GM19239 (cell line): ENCODE measurements at places on chromosomes 12 and 14.

DNA sequence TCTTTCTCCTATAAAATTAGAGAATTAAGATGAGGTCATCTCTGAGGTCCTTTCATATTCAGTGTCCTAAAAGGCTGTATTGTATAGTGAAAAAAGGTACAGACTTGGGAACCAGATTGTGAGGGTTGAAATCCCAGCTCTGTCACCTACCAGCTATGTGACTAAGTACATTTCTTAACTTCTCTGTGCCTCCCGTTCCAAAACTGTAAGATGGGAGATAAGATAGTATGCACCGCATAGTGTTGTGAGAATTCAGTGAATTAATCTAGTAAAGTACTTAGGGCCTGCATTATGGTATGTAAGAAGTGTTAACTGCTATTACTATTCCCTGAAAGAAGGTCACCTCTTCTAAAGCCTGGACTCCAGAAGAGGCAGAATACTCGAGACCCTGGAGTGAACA lies 60.6 kb downstream of the GNG2 start:
- no peak for DNase-seq

GRCh38 chr12:88310666-88311065 lies 168.6 kb downstream of the TMTC3 start:
- no peak for DNase-seq

GRCh38 chr12:3073438-3074250 lies 3.5 kb upstream of the TSPAN9 start:
- peak; percentile 86 for DNase-seq

GRCh38 chr12:26978801-26979200 lies 35.4 kb downstream of the TM7SF3 start:
- no peak for DNase-seq

GRCh38 chr14:92890830-92891588 lies 31.9 kb upstream of the CHGA start:
- no peak for DNase-seq

DNA sequence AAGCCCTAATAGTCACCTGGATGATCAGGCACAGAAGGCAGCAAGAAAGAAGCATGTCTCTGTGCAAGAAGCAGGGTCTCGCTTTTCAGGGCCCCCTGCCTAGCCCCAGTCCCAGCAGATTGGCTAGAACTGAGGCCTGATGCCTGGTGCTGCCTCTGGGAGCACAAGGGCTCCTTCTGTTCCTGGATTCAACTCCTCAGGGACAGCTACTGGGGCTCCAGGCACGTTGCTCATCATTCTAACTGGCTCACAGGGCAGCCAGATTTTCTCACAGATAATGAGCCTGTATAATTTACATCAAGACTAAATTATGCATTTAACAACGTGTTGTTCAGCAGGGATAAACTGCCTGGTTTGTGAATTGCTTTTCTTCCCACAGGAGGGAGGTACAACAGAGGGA lies 106.5 kb upstream of the PLXNC1 start:
- no peak for DNase-seq

DNA sequence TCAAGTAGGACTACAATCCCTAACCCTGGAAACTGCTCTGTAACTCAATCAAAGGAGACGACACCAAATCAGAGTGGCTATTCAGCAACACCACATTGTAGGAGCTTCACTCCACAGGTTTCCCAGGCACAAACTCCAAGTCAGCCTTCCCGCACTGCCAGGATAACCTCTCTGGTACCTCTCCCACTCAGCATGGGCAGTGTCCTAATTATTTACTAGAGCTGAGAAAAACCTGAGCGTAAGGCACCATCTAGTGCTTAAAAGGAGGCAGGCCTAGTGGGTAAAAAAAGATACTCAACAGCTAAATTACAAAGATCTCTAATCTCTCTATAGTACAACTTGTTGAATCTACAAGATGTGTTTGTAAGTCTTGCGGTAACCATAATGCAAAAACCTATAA lies 36.1 kb downstream of the PARP11 start:
- DNase-seq, result no peak

- no peak for DNase-seq
These were observed 5.8 kb downstream of the MAX start for GRCh38 chr14:65096323-65097089.

- DNase-seq, result peak; percentile 44
These were observed 53.5 kb downstream of the PHLDA1 start for GRCh38 chr12:75977952-75978671.

DNA sequence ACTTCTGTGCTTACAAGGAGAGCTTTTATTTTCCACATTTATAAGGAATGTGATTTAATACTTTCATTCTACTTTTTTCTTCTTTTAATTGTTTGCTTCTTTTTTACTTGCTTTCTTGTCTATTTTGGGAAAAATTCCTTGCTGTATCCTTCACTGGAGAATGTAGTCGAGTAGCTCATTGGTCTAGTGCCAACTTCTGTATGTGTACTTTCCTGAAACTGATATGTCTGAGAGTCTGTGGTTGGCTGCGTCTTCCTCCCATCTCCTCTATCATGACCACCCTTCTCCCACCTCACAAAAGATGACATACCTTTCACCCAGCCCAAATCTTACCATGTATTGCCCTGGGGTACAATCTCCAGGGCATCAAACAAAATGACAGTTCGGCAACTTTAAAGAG lies 51.8 kb downstream of the MSRB3 start:
- DNase-seq, result no peak

DNA sequence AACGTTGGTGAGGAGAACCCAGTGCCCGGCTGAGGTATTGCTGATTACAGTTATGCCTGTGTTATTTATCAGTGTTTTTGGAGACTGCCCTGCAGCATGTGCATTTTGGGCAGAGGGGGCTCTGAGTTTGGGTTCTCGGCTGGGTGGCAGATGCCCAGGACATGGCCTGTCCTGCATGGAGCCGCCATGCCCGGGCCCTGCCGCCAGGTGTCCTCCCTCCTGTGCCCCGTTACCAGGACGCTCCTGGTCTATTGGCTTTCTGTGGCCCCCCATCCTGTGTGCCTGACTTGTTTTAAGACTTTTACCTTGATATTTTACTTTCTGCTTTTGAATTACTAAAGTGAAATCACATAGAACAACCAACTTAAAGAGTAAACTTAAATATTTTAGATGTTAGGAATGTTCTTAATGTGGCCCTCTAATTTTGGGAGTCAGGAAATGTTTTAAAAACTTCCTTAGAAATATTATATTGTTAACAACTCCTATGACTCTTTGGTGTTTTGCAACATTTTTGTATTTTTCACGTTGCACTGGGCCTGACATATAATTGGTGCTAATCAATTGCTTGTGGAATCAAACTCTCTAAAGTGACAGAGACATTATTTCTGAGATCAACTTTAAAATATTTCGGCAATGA lies 51.8 kb downstream of the PRIMA1 start:
- no peak for DNase-seq

DNA sequence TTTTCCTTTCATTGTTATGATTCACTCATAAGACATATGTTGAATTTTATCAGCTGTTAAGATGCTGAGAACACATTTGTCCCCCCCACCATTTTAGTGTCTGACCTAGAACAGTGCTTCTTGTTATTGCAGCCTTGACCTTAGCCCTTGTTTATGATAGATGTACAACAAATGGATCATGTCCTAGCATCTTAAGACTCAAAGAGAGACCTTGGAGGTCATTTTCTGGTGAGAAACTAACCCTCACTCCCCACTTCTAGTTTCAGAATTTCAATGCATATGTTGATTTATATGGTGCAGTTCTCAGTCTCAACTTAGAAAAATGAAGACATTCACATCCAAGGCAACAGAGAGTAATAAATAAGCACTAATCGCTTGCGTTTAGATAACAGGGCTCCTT lies 391.2 kb downstream of the AEBP2 start:
- no peak for DNase-seq

DNA sequence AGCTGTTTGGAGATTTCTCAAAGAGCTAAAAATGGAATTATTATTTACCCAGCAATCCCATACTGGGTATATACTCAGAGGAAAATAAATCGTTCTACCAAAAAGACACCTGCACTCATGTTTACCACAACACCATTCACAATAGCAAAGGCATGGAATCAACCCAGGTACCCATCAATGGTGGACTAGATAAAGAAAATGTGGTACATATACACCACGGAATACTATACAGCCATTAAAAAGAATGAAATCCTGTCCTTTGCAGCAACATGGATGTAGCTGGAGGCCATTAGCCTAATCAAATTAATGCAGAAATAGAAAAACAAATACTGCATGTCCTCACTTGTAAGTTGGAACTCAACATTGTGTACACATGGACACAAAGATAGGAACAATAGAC lies 37.9 kb downstream of the WBP11 start:
- no peak for DNase-seq

- no peak for DNase-seq
These were observed 17.9 kb upstream of the AQP2 start for GRCh38 chr12:49932533-49933130.

DNA sequence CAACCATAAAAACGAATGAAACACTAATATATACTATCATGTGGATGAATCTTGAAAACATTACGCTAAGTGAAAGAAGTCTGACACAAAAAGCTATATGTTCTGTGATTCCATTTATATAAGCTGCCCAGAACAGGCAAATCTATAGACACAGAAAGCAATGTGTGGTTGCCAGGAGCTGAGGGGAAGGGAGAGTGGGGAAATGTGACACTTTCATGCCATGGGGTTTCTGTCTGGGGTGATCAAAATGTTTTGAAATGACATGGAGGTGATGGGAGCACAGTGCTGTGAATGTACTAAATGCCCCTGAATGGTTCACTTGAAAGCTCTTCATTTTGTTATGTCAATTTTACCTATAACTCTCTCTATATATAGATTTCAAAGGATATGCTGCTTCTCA lies 30.1 kb downstream of the ATG14 start:
- DNase-seq, result no peak

GRCh38 chr12:94437303-94437702 lies 22.4 kb downstream of the CEP83 start:
- DNase-seq, result no peak

DNA sequence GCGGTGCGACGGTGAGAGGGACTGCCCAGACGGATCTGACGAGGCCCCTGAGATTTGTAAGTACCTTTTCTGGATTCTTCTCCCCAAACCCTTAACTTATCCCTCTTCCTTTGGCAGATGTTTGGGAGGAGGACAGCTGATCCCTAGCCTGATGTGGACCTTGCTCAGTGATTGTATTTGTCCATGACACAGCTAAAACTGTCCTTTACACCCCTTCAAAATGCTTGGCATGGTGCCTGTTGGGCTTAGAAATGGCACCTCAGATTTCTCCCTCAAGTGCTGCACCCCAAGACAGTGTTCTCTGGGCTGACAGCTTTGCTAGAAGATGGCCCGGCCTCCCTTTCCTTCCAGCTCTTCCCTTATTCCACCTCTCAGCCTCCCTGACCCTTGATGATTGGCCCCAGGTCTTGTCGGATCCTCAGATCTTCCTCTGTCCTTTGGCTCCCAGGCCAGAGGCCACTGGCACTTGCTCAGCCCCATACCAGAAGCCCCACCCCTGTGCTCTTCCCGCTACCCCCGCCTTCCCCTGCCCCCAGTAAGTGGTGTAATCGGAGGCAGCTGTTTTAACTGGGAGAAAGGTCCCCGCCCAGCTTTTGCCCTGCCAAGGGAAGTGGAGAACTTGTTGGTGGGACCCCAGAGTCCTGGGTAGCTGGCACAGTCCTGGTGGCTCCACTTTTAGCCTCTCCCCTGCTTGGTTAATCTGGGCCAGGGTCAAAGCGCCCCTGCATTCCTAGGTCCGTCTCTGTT lies 8.7 kb downstream of the LRP1-AS start:
- no peak for DNase-seq

DNA sequence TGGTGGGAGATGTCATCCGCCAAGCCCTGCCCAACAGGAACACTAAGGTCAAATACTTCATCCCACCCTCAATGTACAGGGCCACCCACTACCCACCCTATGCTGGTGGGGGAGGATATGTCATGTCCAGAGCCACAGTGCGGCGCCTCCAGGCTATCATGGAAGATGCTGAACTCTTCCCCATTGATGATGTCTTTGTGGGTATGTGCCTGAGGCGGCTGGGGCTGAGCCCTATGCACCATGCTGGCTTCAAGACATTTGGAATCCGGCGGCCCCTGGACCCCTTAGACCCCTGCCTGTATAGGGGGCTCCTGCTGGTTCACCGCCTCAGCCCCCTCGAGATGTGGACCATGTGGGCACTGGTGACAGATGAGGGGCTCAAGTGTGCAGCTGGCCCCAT lies 3.5 kb downstream of the B3GNT4 start:
- DNase-seq, result no peak

DNA sequence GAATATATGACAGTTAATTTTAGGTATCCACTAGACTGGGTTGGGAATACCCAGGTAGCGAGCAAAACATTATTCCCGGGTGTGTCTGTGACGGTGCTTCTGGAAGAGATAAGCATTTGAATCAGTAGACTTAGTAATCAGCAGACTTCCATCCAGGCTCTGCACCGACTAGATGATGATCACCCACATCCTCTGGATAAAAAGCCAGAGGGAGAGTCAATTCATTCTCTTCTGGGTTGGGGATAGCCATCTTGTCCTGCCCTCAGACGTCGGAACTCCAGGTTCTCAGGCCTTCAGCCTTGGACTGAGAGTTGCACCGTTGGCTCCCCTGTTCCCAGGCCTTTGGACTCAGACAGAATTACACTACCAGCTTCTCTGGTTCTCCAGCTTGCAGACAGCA lies 168.0 kb downstream of the PHLDA1 start:
- no peak for DNase-seq

GRCh38 chr12:131390412-131391334 lies 320.2 kb upstream of the SFSWAP start:
- DNase-seq, result no peak

DNA sequence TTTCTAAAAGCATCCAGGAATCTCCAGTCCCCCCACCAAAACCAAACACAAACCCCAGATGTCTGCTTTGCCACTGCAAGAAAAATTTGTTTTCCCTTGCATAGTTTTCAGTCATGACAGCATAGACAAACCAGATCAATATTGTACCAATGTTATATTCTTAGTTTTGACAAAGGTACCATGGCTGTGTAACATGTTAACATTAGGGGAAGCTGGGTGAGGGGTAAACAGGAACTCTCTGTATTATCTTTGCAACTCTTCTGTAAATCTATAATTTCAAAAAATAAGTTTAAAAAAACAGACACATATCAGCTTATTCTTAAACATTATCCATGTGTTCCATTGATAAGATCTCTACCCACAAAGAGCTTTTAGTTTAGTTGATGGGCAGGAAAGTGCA lies 44.4 kb upstream of the PWP1 start:
- DNase-seq, result no peak

DNA sequence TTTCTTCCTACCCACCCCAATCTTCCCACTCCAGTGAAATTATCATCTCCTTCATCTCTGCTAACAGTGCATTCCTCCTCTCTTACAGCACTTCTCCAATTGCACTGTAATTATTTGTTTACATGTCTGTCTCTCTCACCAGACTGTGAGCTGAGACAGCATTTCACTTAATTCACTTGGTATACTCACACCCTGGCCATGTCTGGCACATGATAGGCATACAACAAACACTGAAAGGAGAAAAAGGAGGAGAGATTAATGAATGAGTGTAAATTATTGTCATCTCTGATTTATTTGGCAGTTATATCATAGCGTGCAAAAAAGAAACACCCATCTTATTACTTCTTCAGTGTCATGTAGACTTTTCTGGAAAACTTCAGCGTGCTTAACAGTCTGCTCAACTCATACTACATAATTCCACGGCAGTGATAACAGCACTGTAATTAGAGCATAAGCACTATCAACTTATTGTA lies 452.3 kb downstream of the ADAMTS20 start:
- no peak for DNase-seq
